ENCODE measurements at places on chromosomes 5 and 9.
A peak's percentile ranks its signal among the peaks of the same experiment; 100 is the strongest.

GRCh38 chr5:126674145-126674544, 73.4 kb downstream of the PHAX start:
- no peak for DNase-seq

- no peak for DNase-seq
Observed at GRCh38 chr9:115369322-115369957, 251.5 kb upstream of the TNC start.

DNA sequence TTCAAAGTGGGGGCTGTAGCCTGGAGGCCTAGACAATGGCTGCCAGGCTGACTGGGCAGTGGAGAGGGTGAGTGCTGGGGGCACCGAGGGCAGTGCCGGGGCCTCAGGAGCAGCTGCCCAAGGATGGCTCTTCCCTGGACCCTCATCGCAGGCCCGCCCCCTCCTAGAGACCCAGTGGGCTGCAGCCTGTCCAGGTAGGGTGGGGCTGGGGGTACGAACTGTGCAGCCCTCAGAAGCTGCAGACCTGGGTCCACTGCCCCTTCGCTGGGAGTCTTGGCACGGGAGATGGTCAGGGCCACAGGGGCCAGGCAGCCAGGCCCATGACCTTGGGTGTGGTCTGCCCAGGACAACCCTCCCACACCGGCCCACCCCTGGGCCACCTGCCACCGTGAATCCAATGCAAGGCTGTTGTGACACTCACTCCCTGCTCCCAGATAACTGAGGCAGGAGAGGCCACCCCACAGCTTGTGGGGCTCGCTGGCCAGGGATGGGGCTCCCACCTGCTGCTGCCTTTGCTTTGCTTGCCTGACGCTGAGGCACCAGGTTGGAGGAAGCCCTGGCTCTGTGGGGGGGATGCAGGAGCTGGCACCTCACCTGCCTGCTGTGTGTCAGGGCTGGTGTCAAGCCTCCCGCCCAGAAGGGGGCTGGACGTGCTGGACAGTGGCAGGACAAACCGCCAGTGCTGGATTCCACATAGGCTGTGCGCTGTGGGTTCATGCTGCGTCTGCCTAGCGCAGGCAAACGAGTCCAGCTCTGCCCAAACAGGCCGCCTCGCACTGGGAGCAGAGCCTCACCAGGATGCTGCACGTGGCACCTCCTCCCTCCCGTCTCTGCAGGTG, 23.1 kb upstream of the SLC9A3 start:
- DNase-seq: no peak

DNA sequence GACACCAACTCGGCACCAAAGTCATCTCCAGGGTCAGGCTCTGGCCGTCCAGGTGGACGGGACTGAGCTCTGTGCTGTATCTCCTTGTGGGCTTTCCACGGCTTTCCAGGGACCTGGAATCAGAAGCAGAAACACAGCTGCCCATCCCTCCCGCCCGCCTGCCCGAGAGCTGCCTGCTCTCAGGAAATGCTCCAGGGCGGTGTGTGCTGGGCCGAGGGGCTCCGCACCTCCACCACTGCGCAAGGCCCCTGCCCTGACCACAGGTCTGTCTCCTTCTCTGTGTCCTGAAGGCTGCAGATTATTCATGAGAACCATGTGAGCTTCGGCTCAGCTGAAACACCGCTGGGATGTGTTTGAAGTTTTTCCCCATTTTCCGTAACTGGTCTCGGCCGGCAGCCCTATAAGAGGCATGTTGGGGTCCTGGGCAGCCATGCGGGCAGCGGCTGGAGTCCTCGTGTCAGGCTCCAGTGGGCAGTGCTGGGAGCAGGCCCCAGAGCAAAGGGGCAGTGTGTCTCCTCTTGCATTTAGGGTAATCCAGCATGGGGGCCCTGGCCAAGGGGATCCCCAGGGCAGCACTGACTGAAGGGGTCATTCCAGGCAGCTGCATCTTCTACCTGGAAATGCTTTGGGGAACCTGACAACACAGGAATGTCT, 22.8 kb downstream of the NKD2 start:
- DNase-seq: no peak

GRCh38 chr9:75500479-75500878, 390.0 kb upstream of the PCSK5 start:
- DNase-seq: no peak

DNA sequence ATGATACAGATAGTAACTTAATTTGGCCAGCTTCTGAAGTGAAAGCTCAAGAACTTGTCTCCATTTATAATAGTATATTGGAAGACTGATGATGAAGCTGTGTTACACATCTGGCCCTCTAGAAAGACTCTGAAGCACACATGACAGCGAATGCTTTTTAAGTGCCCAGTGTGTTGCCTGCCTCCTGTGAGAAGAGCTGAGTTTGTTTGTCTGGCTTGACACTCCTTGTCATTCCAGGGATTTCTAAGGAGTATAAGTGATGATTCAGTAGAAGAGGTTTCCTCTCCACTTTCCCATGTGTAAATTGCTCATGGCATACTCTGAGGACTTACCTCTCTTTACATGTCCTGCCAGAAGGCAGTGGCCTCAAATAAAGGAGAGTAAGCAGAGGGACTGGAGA, 30.4 kb upstream of the LRRTM2 start:
- no peak for DNase-seq

DNA sequence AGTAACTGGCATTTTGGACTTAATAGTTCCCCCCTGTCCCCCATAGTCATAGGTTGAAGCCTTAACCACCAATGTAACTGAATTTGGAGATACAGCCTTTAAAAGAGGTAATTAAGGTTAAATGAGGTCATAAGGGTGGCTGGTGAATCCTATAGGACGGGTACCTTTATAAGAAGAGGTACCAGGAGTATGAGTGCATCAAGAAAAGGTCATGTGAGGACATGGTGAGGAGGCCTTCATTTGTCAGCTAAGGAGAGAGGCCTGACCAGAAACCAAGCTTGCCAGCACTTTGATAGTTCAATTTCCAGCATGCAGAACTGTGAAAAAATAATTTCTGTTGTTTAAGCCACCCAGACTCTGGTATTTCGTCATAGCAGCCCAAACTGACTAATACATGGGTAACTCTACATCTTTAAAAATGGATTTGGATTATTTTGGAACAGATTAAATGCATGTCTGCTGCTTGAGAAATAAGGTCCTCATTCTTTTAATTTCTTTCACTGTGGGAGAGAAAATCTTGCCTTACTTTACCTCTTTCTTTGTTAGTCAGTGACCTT, 9.7 kb downstream of the RASA1 start:
- DNase-seq: no peak

GRCh38 chr5:36606036-36606427, 374 bp upstream of the SLC1A3 start:
- no peak for DNase-seq

GRCh38 chr9:35076848-35077247, 2.9 kb downstream of the FANCG start:
- DNase-seq: no peak

DNA sequence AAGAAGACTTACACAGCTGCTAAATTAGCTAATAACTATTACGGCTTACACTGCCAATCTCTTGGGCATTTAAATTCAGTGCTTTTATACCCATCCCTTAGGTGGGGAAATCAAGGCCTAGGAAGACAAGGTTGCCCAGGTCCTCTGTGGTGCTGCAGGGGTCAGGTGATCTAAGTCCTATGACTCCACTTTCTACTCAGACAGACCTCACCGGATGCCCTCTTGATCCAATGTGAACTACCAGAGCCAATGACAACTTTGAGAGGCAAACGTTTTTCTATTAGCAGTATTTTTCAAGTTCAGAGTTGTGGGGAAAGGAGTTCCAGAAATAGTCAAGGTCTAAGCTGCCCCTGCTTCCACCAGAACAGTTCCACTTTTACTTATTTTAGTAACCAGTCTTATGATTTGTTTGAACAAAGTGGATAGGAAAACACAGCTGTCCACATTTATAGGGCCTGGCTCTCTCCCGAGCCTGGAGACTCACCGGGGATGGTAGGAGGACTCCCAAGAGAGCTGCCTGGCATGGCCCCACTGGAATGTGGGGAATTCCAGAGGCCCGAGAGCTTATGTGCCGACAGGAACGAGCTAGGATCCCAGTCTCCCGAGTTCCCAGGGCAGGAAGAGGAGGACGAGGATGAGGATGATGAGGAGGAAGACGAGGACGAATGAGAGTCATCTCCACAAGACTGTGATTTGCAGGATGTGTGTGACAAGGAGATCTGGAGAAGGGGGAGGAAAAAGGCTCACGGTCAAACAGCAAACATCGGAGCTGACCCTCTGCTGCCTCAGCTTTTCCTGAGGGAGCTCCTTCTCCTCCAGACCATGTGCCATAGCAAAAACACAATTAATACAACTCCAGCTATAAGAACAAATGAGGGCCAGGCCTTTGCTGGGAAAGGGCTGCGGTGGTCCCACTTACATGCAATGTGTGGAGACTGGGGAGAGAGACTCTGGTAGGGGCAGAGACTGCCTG, 16.7 kb downstream of the FAM193B start:
- DNase-seq: no peak

GRCh38 chr9:108722396-108722795, 133.4 kb downstream of the ACTL7B start:
- no peak for DNase-seq

GRCh38 chr5:61347080-61347479, 15.0 kb downstream of the ZSWIM6 start:
- DNase-seq: peak; percentile 9

GRCh38 chr9:99253772-99254431, 31.8 kb downstream of the SEC61B start:
- peak; percentile 48 for DNase-seq

GRCh38 chr5:51109786-51110410, 273.4 kb upstream of the ISL1 start:
- no peak for DNase-seq

DNA sequence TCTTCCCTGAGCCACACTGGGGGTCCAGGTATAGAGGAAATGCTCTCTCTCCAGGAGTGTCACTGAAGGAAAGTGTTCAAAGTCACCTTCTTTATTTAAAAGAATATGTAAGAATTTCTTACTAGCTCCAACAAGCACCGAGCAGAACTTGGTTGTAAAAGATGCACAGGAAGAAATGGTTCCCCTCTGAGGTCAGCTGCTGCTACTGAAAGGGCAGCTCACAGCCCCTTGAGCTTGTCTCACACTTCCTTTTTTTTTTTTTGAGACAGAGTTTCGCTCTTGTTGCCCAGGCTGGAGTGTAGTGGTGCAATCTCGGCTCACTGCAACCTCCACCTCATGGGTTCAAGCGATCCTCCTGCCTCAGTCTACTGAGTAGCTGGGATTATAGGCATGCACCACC, 77.2 kb downstream of the PRRT1B start:
- peak; percentile 32 for DNase-seq

DNA sequence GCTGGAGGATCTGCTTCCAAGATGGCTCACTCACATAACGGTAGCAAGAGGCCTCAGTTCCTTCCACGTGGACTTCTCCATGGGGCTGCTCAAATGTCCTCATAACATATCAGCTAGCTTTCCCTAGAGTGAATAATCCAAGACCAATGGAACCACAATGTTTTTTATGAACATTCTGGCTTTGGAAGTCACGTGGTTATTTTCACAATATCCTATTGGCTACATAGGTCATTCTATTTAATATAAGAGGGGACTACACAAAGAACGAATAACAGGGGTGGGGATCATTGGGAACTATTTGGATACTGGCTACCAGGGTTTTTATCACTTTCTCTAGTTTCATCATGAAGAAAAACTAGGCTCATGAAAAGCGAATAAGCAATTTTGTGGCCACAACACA, 81.4 kb downstream of the ZNF622 start:
- no peak for DNase-seq

GRCh38 chr5:81750308-81751008, 439 bp downstream of the SSBP2 start:
- peak; percentile 55 for DNase-seq

DNA sequence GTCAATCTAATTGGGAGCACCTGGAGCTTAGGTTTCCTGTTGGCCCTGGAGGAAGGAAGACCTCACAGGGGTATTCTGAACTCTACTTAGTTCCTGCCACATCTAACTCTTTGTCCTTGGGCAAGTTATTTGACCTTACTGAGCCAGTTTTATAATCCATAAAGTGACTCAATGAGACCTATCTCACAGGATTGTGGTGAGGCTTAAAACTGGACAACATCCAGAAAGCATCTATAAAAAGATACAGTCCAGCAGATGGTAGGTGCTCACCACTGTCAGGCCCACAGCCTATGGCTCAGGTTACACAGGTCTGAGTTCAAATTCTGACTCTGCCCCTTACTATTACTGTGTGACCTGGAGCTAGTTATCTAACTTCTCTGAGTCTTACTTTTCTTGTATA, 23.3 kb downstream of the KCNV2 start:
- no peak for DNase-seq

- no peak for DNase-seq
Observed at GRCh38 chr5:159424123-159424522, 93.8 kb upstream of the IL12B start.

DNA sequence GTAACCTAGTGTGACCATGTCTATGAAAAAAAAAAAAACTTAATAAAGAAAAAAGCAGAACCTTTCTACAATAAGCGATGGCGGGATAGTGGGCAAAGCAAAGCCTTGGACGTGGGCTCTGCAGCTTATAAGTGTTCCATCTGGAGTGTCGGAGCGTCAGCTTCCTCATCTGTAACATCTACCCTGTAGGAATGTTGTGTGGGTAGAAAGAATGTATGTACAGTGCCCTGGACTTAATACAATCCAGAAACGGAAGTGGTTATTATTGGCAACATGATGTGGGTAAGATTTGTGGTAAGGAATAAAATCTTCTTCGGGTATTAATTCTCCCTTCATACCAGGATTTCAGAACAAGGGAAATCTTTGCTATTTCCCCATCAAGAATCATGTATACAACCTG, 66.5 kb downstream of the SEMA5A start:
- no peak for DNase-seq

DNA sequence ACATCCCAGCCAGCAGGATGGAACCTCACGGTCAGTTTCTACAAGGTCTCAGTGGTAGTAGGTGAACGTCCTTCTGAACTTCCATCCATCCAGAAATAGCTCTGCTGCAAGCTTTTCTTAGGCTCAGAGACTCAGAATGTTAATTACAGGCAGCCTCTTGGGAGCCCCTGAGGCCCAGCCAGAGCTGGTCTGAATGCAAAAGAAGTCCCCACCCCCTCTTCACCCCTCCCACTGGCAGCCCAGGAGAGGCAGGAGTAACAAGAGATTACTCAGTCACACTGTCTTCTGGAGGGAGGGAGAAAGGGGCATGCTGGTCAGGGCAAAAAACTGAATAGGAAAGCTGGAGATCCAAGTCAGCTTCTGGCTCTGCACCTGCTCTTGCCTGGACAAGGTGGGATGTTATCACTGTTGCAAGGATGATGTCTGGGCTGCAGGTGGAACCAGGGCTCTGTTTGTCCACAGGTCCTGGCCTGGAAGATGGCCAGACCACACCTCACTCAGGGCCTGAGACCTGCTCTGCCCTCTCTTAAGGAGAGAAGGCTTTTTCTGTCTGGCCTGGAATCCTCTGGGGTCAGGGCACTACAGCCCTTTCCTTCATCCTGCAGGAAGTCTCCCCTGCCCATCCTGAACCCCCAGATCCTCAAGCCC, 9.1 kb downstream of the ENHO start:
- no peak for DNase-seq

DNA sequence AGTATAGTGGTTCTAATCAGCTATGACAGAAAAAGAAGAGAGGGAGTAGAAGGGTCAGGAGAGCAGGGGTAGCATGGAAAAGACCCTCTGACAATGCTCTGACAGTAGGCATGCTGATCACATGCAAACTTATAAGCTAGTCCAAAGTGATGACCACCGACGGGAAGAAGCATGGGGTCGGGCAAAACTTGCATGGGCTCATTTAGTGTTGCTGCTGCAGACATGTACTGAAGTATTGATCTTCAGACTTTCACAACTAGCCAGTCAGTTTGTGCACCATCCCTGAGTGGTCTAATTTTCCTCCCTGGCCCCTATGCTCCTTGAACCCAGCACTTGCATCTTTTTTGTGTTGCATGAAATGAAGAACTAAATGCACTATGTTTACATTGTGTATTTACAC, 225.4 kb downstream of the SYK start:
- no peak for DNase-seq

- DNase-seq: no peak
Observed at GRCh38 chr9:13971415-13971814, 342.5 kb downstream of the NFIB start.

All from hematopoietic multipotent progenitor cell treated with erythropoietin and hydrocortisone succinate and interleukin-3 and kit ligand, for 4 days (in vitro differentiated cells).